ENCODE measurements at places on chromosomes 1 and 21.
A peak's percentile ranks its signal among the peaks of the same experiment; 100 is the strongest.

GRCh38 chr1:40107290-40107959 is 10.4 kb upstream of the PPT1 start:
- DNase-seq: no peak

DNA sequence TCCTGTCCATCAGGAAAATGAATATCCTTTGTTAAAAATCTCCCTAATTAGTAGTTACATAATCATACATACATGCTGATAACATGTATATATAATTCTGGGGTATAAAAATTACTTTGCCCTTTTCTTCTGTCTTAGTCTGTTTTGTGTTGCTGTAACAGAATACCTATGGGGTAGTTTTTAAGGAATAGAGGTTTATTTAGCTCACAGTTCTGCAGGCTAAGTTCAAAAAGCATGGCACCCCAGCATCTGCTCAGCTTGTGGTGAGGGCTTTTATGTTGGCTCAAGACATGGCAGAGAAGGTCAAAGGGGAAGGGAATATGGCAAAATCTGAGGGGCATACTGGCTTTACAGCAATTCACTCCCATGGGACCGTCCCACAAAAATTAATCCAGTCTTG is 16.3 kb upstream of the RPS6KC1 start:
- DNase-seq: no peak

GRCh38 chr1:18484721-18485120 is 4.0 kb downstream of the KLHDC7A start:
- DNase-seq: no peak

GRCh38 chr1:19407494-19408096 is 77.7 kb downstream of the CAPZB start:
- DNase-seq: no peak

DNA sequence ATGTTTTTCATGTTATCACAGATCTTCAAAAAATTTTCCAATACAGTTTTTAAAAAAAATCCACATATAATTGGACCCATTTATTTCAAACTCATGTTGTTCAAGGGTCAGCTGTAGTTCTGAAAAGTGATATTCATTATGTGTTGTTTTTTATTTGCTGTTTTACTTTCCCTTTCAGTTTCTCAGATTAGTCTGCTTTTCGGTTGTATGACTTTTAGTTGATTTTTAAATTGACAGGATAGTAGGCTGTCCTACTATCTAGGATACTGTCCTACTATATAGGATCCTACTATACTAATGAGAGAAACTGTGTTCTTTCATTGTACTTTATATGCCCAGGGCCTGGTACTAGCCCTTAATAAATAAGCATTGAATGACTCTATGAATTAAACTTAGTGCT is 33.6 kb upstream of the GPR52 start:
- DNase-seq: no peak

- DNase-seq: no peak
These were observed 6.6 kb downstream of the C1orf226 start for GRCh38 chr1:162388083-162388594.

- DNase-seq: no peak
These were observed 37.0 kb downstream of the VTCN1 start for GRCh38 chr1:117173691-117174090.

DNA sequence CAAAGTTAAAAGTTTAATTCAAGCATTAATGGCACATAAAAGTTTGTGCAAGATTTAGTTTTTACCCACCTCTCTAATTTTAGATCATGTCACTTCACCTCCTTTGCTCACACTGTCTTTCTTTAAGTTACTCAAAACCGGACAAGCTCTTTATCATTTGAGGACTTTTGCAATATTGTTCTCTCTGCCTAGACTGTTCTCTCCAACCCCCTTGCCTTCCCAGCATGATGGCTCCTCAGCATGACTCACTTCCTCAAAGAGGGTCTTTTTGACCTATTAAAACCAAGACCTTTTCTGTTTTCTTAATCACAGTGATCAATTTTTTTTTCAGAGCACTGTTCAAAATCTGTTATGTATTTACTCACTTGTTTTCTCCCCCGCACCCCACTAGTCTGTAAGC is 61.3 kb downstream of the XKR8 start:
- no peak for DNase-seq

GRCh38 chr1:212545941-212546635 is 62.5 kb upstream of the ATF3 start:
- DNase-seq: no peak

DNA sequence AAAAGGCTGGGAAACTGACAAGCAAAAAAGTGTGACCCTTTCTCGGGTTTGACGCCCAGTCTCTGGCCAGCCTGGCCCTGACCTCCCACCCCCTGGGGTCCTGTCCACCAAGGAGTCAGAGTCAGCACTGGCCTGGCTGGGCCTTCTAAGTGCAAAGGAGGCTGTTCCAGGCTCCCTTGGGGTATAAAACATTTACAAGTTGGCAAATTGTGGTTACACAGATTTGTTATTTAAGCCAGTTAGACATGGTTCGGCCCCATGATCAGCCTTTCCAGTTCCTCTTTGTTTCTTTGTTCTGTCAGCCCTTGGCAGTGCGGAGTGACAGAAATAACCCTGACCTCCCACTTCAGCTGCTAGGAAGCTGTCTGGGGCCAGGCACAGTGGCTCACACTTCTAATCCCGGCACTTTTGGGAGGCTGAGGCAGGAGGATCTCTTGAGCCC is 161.6 kb upstream of the RAB4A start:
- no peak for DNase-seq

DNA sequence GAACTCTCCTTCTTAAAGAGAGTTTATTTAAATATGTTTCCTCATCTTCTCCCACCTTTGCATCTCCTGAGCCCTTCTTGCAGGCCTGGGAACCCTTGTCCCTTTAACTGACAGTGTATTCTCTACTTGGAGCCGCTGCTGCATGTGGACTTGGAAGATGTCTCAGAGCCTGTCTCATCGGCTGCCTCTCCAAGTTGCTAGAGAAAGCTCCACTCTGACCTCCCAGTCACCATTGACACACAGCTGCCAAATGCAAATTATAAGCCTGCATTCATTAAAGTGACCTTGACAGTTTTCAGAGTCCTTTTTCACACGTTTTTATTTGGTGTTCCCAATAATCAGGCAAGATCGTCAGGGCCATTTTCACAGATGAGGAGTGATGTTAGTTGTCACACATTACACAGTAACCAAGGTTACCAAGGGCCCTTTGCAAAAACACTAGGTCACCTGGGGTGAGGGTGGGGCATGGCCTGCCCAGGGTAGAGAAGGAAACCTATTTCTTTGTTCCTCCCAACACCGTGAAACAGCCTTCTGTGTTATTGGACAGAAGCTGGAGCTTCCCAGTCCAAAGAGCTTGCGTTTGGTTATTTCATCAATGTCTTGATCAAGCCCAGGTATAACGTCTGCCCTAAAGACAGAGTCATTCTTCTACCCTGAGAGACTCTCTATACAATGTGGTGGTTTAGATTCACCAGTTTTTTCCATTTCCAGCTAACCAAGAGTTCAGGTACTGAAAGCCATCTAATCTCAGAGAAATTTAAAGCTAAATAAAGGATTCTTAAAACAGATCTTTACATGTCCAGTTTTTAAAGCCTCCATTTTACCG is 164.1 kb downstream of the GALNT2 start:
- no peak for DNase-seq

DNA sequence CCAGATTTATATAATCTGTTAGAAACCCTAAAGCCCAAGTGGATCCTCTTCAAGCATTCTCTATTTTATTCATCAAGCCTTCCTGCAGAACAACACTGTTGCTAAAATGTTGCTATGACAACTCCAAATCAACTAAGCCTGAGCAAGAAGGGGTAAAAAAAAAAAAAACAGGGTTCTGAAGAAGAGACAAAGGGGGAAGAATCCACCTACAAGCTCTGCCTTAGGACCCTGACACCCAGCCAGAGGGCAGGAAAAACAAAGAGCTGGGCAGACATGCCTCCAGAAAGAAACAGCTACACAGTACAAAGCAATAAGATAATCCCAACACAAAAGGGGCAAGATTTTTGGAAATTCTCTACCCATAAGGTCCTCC is 1.3 kb downstream of the USF1 start:
- no peak for DNase-seq

GRCh38 chr1:217133958-217134856 is 411.0 kb upstream of the ESRRG start:
- peak; percentile 57 for DNase-seq

DNA sequence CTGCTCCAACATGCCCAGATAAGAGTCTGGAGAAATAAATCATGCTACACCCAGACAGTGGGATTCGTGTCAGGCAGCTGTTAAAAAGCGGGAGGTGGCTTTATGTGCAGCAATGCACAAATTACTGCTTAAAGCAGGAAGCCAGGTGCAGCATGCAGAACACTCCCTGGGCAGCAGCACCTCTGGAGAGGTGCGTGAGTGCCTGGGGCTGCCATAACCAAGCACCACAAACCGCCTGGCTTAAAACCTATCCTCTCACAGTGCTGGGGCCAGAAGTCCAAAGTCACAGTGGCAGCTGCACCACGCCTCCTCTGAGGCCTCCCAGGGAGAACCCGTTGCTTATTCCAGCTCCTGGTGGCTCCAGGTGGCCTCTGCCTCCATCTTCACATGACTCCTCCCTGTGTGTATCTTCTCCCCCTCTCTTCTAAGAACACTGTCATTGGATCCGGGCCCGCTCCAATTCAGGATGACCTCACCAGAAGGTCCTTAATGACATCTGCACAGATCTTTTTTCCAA is 115.6 kb downstream of the SIK1 start:
- peak; percentile 22 for DNase-seq

DNA sequence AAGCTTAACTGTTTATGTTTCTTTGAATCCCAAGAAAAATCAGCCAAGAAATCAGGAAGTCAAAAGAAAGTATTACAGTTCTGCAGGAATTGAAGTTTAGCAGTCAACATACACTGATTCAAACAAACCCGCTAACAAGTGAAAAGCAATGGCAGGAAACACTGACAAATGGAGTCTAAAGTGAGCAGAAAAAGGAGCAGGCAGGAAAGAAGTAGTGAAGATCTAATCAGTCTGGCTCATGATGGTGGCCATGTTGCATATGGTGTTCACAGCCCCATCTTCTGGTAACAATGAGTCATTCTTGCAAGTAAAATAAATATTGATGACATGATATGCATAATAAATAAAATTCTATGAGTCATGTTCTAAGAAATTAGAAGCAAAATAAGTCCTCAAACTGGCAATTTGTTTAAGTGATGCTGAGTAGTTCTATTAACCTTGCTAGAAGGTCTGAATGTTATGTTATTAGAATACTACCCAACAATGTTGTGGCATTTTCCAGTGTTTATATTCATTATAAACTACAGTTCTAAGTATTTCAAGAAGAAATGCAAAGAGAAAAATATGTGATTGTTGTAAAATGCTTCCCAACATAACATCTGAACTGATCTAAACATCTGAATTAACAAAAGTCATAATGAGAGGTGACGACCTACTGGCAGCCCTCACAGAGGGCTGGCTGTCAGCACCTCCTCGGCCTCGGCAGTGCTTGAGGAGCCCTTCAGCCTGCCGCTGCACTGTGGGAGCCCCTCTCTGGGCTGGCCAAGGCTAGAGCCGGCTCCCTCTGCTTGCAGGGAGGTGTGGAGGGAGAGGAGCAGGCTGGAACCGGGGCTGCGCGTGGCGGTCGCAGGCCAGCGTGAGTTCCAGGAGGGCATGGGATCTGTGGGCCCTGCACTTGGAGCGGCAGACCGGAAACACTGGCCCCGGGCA is 5.7 kb upstream of the ACBD6 start:
- DNase-seq: no peak

DNA sequence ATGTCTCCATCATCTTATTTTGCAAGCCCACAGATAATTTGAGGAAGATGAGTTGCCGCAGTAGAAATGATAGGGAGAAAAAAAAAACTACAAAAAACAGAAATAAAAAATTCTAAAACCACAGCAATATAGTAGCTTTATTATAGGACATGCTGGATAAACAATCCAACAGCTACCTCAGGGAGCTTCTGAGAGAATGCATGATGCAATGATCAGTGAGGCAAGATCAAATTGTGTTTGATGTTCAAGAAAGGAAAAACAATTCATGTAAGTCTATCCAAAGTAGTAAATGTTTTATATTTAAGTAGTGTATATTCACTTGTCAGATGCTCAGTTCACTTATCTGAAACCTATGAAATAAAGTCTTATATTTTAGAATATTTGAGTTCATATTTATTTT is 6.7 kb downstream of the CR1L start:
- no peak for DNase-seq

- DNase-seq: no peak
These were observed 58.5 kb downstream of the RIMS3 start for GRCh38 chr1:40606978-40607377.

DNA sequence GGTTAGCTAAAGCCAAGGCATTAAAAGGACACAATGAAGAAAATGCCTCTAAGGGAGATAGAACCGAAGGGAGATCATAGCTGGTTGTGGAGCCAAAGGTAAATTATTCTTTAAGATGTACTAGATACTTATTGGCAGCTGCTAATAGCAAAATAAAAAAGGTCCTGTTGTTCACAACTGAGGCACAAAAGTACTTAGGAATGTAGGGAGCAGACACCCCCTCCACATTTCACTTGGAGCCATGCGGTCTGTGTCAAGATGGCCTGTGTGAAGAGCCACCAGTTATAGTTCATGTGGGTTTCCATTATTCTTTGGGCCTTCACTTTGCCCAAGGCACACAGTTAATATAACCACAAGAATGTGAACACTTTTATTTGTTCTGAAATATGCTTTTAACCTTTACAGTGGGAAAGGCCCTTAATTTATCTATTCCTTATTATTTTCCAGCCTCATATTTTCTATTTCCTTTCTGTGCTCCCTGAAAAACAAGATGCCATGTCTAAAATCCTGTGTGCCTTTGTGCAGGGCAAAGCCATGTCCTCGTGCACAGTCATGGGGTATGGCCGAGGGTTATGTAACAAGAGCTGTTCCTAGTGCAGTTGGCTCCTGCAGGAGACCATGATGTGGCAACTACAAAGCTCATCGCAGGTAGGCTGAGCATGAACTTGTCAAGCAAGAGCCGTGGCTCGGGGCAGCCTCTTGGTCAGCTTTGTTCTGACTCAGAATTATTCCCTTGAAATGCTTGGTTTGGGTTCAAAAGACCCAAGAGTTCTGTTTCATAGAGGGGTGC is 16.2 kb upstream of the WDR26 start:
- no peak for DNase-seq

- no peak for DNase-seq
These were observed 7.4 kb upstream of the PRDM16 start for GRCh38 chr1:3061566-3061965.

GRCh38 chr1:159602501-159602999 is 14.9 kb downstream of the APCS start:
- DNase-seq: no peak

DNA sequence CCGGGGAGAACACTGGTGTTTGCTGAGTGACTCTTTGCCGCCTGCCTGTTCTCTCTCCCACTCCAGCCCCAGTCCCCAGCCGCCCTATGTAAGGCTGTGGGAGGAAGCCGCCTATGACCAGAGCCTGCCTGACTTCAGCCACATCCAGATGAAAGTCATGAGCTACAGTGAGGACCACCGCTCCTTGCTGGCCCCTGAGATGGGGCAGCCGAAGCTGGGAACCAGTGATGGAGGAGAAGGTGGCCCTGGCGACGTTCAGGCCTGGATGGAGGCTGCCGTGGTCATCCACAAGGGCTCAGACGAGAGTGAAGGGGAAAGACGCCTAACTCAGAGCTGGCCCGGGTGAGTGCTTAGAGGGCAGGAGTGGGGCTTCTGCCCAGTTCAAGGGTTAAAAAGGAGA is 8.2 kb downstream of the BSND start:
- no peak for DNase-seq

GRCh38 chr1:207890136-207890738 is 20.7 kb downstream of the CD34 start:
- no peak for DNase-seq
